Dorsolateral prefrontal cortex (tissue), 122 donors: ENCODE measurements at places on chromosomes 16 and 17. TPM values are rescaled to one million over a fixed set of nuclear protein-coding genes. Genes with fewer than 3 reads are reported as not detected.

POLR2A gene
- total RNA-seq, result 127 TPM

TSPOAP1 gene
- 195 TPM for total RNA-seq

EFNB3 gene
- total RNA-seq, result 35.8 TPM

HOXB5 gene
- not detected for total RNA-seq

PPP1R1B gene
- total RNA-seq, result 138 TPM

ALOXE3 gene
- total RNA-seq, result 2.9 TPM

YPEL3 gene
- 254 TPM for total RNA-seq

GPR179 gene
- 3.5 TPM for total RNA-seq

TSNAXIP1 gene
- total RNA-seq, result 8.8 TPM

NPIPB9 gene
- 4.8 TPM for total RNA-seq

PIK3R5 gene
- total RNA-seq, result 4.6 TPM

UMOD gene
- total RNA-seq, result not detected

UBALD2 gene
- total RNA-seq, result 43.0 TPM

FOXC2 gene
- 0.45 TPM for total RNA-seq

PTX4 gene
- total RNA-seq, result not detected

NPTX1 gene
- total RNA-seq, result 130 TPM

PRSS27 gene
- 1.3 TPM for total RNA-seq

SYNRG gene
- total RNA-seq, result 50.4 TPM

ABCA10 gene
- total RNA-seq, result 24.5 TPM

FOXN1 gene
- not detected for total RNA-seq
